ENCODE measurements at places on chromosomes 6 and 20.

- no peak for DNase-seq
These were observed 49.8 kb downstream of the KCTD20 start for GRCh38 chr6:36492621-36493020.

DNA sequence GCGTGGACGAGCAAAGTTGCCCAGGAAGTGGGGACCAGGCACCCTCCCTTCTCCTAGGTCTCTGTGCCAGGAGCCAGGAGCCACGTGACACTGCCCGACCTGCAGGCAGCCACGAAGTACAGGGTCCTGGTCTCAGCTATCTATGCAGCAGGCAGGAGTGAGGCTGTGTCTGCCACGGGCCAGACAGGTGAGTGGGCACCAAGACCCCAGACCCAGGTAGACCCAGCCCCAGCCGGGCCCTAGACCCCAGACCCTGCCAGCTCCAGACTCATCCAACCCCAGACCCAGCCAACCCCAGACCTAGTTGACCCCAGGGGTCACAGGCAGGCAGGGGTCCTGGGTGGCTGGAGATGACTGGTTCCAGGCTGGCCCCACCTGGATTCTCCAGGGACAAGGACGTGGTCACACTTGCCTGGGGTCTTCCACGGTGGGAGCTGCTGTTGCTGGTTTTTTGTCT is 21.1 kb downstream of the COL20A1 start:
- DNase-seq = no peak

DNA sequence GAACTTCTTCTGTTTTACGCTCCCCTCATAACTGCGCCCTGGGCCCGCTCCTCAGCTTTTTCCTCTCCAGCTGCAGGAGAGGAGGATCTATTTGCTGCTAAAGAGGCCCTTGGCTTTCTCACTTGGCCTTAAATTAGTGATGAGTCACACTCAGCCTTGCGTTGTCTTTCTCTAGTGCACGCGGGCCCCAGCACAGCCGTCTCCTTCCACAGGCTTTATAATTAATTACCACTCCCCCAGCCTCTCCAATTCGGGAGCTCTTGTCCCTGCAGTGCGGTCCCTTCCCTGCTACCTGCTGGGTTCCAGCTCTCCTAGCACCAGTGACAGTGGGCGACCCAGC is 25.2 kb downstream of the PACSIN1 start:
- DNase-seq = peak; percentile 66

GRCh38 chr6:34340906-34341480 is 51.5 kb downstream of the NUDT3 start:
- DNase-seq = no peak

DNA sequence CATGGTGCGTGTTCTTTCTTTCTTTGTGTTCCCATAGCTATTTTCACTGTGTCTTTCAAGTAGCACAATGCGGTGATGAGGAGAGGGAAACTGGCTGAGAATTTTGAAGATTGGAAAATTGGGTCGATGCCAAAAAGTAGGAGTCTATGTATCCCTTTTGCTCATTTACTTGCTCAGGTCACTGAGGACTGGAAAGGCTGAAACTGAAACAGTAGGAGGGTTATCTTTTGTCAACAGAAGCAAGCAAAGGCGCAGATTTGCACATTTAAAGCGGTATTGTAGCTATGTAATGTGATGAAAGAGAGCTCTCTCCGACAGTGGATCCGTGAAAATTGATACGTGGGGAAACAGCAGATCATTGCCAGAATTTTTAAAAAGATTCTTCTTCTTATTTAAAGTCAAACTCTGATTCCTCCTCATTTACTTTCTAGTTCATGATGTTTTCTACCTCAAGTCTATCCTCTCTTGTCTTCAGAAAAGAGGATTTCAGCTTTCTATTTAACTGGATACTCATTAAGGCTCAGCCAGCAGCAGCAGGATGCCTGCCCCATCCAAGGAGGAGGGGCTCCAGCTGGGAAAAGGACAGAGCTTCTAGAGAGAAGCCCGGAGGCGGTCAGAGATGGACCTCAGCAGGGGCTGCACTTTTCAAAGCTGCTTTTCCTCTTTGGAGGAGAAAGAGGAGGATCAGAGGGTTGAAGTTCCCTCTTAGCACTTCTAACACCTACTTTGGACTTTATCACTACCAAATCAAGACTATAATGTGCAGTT is 15.9 kb upstream of the FYN start:
- peak; percentile 70 for DNase-seq

DNA sequence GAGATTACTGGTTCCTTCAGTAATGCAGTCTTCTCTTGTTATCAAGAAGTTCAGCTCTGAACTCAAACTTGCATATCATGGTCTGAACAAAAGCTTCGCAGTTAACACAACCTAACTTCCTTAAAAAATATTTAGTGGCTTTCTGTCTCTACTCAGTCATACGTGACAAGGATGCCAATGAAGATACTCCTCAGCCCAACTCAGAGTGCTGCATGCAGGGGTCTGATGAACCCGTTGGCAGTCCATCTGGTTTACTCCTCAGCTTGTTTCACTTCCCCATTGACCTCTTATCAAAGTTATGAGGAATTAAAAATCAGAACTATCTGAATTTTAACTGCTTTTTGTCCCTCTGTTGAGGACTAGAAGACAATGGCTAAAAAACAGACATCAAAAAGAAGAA is 56.6 kb upstream of the RIN2 start:
- DNase-seq = no peak

- no peak for DNase-seq
These were observed 16.7 kb upstream of the CDK5RAP1 start for GRCh38 chr20:33418033-33418432.

DNA sequence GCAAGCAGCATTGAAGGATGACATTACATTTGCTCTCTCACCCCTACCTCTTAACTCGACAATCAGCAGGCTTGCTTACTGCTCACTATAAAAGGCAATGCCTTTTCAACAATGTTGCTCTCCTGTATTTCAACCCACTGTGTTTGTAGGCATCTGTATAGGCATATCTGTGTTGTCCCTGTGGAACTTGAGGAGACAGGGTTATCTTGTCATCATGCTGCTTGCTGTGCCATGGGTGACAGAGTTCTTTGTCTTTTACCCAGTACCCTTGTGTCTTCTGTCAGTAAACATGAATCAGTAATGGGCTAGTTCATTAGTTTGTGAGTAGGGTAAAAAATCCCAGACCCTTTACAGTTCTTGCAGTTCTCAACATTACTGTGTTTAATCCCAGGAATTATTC is 25.2 kb downstream of the PHF3 start:
- DNase-seq = no peak

GRCh38 chr20:34850969-34851368 is 21.7 kb downstream of the GGT7 start:
- no peak for DNase-seq

DNA sequence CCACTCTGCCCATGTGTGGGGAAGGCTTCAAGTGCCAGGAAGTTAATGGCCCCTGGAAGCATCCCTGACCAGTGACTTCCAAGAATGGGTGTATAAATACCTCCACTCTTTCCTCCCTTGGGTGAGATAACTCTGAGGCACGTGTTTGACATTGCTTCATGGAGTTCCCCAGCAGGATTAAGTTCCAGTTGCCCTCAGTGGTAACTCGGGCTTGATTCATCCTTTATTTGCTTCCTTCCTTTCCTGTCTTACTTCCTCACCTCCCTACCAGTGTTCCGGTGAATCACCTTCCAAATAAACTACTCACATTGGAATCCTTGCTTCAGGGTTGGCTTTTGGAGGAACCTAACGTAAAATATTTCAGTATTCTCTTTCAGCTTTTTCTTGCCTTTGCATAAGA is 84.6 kb upstream of the JAG1 start:
- DNase-seq = no peak

DNA sequence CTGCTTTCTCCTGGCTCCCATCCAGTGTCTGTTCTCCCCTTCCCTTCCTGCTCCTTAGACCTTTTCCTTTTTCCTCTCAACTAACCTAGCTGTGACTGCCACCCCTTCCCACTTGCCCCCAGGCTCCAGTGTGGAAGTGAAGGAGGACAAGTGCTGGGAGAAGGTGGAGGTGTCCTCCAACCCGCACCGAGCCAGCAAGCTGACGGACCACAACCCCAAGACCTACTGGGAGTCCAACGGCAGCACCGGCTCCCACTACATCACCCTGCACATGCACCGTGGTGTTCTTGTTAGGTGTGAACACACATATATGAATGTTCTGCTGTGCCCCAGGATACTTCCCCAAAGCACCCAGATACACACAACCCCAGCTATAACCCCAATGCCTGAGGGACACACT is 18.5 kb downstream of the CUL9 start:
- DNase-seq = no peak

DNA sequence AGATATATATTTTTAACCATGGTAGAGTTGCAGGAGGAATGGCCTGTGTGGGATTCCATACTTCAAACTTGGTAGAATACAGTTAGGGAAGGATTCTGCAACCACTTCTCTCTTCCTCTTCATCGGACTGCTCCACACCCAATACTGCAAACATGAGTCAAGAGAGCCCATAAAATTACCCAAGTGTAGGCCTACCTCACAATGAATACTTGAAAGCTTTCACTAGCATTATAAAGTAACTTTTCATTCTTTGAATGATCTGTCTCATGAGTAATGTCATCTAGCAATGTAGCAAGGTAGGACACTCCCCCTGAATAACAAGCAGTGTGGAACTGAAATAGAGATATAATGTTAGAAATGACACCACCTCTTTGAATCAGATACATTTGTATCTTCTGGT is 79.4 kb downstream of the FOXC1 start:
- no peak for DNase-seq

- DNase-seq = no peak
These were observed 403.9 kb upstream of the JARID2 start for GRCh38 chr6:14841901-14842421.

DNA sequence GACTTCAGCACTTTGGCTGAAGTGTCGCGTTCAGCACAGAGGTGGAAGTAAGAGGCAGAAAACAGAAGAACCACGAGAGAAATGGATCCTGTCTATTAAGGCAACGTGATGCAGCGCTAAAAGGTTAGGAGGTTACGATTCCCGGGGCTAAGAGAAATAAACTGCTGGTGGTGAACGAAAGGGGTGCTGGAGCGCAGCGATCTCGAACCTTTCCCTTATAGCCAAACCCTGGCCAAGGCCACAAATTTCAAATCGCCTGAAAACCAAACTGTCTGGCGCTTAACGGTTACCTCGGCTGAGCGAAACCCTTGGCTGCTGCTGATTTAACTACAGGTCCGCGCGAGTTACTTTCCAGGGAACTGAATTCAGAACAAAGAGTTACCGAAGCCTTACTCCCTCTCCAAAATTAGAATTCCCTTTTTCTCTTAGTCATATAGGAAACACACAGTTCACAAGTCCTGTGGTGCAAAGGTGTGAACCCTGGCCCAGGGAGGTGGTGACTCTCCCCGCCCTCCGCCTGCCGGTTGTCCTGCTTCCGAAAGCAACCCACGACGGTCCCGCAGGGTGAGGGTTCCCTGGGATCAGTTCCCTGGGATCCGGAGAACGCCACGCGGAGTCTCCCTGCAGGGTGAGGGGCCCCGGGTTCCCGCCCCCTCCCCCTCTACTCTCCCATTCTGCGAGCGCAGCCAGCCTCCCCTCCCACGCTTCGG is 1.3 kb upstream of the SLC35D3 start:
- DNase-seq = peak; percentile 18

- DNase-seq = no peak
These were observed 198.6 kb downstream of the FOXA2 start for GRCh38 chr20:22385602-22386305.

- no peak for DNase-seq
These were observed 133.0 kb upstream of the PLCB4 start for GRCh38 chr20:8935878-8936277.

GRCh38 chr20:10954137-10954840 is 280.5 kb upstream of the JAG1 start:
- no peak for DNase-seq

DNA sequence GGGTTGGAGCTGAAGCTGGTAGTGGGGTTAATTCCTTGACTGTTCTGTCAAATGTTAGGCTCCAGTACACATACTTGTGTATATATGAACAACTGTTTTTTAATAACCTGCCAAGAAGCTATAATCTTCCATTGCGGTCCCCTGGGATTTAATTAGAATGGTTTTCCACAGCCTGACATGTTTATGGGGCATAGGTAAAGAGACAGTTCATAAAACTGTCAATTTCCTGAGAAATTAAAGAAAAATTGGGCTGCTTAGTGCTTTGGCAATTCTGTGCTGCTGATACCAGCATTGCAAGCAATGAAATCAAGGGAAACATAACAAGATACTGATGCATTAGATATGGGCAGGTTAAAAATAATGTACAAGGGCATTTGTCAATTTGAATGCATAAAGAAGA is 314.1 kb upstream of the SLC35B3 start:
- DNase-seq = no peak

GRCh38 chr20:38152175-38152620 is 12.9 kb downstream of the TGM2 start:
- DNase-seq = peak; percentile 63

GRCh38 chr6:118875672-118876071 is 18.3 kb upstream of the ASF1A start:
- DNase-seq = no peak

DNA sequence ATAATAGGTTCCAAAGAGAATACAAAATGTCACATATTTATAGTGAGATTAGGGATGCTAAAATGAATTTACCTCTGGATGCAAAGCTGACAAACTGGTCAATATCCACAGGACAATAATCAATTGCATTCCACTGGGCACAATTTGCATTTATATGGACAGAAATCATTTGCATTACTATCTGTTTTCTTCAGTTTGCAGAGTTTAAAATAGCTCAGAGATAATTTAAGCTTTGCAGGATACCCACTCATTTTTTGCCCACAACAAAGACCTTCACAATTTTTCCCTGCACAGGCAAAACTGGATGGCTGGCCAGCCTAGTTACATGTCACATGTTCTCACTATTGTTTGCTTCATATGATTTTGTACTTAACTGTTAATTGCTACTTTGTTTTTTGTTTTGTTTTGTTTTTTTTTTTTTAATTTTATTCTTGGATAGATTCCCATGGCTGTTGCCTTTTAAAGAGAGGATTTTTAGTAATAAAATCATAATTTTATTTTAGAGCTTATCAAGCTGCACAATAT is 483.5 kb downstream of the UTRN start:
- no peak for DNase-seq

DNA sequence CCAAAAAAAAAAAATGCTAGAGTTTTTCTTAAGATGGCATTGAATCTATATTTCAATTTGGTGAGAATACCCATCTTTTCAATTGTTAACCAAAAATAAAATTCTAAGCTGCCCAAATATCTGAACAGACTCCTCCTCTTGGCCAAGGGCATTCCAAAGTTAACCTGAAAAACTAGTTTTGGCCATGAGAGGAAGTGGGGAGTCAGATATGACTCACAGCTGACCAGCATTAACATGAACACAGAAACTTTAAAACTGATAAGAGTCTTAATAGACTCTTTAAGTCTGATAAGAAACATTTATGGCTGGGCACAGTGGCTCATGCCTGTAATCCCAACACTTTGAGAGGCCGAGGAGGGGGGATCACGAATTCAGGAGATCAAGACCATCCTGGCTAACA is 171.3 kb downstream of the FAXC start:
- no peak for DNase-seq

Measured in femur (tissue), 1 donor.